ENCODE measurements at places on chromosomes 7 and 10.

DNA sequence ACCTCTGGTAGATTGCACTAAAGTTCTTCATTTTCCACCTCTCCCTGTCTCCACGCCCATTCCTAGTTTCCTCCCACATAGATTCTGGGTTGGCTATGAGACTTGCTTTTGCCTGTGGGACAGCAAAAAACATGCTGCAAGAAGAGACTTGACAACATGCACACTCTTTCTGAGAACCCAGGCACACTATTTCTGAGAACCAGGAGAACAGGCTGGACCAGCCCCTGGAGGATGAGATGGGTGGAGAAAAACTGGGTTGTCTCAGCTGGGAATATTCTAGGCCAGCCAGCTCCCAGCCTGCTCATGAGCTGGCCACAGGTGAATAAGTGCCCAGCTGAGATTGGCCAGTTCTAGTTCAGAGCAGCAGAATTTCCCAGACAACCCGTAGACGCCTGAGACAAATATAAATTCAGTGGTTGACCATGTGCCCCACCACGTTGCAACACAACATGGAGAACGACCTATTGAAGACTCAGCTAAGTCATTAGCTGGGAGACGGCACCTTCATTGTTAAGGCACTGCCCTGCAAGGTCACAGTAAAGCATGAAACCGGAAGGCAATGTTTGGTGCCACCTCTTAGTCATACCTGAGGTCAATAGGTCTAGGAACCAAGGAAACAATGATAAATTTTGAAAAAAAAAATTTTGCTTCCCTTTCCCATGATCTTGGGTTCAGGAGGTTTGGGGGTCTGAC is 92.7 kb upstream of the AKR1E2 start:
- DNase-seq, result no peak

DNA sequence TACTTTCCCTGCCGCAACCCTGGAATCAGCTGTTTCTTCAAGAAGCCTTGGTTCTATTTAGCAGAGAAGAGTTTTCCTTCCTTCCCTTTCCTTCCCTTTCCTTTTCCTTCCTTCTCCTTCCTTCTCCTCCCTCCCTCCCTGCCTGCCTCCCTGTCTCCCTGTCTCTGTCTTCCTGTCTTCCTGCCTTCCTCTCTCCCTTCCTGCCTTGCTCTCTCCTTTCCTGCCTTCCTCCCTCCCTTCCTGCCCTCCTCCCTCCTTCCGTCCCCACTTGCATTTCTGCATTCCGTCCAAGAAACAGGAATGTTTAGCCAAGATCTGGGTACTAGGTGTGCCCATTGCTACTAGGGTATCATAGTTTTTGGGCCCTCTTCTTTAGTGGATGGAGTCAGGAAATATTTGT is 21.9 kb downstream of the SND1 start:
- DNase-seq, result no peak

GRCh38 chr10:107422681-107423080 is 258.2 kb upstream of the SORCS1 start:
- DNase-seq, result no peak

GRCh38 chr10:20147684-20148083 is 331.5 kb downstream of the PLXDC2 start:
- DNase-seq, result no peak

DNA sequence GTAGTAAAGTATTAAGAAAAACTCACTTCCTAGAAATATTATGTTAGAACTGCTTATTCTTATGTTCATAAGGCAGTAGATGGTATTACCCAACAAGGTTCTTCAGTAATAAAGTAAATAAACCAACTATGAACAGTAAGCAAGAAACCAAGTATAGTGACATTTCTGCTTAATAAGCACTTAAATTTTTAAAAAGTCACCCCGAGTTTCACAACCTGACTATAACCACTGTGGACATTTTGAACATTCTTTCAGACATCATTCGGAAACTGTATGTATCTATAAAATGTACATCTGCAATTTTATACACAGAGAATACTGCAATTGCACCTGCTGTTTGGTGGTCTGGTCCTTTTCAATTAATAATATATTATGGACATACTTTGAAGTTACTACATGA is 1073.6 kb downstream of the XPNPEP1 start:
- no peak for DNase-seq

DNA sequence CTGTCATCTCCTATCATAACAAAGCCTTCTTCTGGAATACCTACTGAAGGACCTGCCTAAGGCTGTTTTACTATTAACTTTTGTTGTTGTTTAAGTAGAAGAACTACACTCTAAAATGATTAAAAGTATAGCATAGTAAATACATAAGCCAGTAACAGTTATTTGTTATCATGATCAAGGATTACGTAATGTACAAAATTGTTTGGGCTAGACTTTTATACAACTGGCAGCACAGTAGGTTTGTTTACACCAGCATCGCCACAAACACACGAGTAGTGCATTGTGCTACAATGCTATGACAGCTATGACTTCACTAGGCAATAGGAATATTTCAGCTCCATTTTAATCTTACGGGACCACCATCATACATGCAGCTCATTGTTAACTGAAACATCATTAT is 169.1 kb downstream of the LRRN3 start:
- DNase-seq, result no peak

- no peak for DNase-seq
Measured at GRCh38 chr10:132634241-132634946, 96.8 kb downstream of the INPP5A start.

DNA sequence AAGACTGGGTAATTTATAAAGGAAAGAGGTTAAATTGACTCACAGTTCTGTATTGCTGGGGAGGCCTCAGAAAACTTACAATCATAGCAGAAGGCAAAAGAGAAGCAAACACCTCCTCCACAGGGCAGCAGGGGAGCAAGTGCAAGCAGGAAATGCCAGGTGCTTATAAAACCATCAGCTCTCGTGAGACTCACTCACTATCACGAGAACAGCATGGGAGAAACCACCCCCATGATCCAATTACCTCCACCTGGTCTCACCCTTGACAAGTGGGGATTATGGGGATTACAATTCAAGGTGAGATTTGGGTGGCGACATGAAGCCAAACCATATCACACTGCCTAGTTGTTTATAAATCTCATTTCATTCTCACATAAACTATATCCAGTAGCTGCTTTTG is 28.0 kb upstream of the CPN1 start:
- DNase-seq, result no peak

DNA sequence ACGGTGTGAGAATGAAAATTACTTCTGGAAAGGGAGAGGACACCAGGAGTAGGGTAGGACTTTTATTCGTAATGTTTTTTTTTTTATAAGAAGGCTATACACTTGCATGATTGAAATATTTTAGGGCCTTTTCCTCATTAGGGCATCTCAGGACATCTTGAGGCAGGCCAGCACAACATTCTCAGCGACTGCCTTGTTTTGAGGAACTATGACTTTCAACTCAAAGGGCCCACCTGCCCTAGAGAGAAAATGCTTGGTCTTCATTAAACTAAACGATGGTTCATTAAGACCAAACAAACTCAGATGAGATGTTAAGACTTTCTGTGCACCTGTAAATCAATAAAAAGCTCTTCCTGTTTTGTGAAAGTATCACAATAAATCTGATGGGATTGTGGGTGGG is 11.3 kb downstream of the NOD1 start:
- DNase-seq, result no peak

- no peak for DNase-seq
Measured at GRCh38 chr10:67385089-67385488, 310.9 kb downstream of the CTNNA3 start.

- no peak for DNase-seq
Measured at GRCh38 chr10:43254881-43255633, 11.8 kb downstream of the RASGEF1A start.

GRCh38 chr10:132844069-132844809 is 58.3 kb upstream of the NKX6-2 start:
- no peak for DNase-seq

GRCh38 chr10:78657163-78657861 is 411.5 kb upstream of the ZMIZ1 start:
- peak; percentile 38 for DNase-seq

DNA sequence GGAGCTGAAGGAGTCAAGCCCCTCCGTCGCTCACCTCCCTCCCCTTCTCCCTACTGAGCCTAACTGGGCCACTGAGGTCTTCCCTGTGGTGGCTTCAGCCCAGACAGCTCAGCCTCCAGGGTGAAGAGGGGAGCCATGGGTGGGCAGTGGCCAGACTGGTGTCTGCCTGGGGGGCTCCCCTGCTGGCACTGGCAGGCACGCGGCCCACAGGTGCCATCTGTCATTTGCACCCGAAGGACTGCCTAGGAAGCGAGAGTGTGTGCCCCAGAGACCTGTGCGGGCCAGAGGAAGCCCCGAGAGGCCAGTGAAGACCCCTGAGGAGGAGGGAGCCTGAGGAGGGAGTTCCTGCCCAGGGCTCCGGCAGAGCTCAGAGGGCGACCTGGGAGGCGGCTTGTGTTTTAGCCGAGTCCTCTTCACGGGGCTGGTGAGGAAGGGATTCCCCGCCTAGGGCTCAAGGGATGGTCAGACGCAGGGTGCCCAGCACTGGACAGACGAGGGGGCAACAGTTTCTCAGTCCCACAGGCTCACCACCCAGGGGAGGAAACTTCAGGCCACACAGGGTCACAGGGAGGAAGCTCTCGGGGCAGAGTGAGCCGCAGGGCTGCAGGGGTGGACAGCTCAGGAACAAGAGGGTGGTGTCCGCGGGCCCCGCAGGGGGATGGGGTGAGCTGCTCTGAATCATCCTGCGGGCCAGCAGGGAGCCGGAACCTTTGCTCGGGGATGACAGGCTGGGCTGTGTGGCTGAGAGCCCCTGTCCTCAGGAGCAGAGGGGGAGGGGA is 76.2 kb upstream of the PPP2R2D start:
- DNase-seq, result no peak

DNA sequence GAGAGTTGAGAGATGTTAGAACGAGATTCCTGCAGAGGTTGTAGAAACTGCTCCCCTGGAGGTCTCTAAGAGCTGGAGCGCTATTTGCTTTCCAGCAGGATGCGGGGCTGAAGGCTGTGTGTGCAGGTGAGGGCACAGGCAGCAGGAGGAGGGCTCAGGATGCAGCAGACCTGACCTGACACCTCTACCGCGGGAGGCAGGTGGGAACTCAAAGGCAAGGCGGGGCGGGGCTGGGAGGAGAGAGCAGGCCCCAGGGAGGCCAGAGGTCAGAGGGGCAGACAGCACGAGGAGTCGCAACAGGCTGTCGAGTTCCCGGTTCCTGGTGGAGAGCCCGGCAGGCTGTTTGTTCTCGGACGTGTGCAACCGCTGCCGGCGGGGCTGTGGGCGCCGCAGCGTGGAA is 7.9 kb upstream of the CRTAC1 start:
- no peak for DNase-seq

DNA sequence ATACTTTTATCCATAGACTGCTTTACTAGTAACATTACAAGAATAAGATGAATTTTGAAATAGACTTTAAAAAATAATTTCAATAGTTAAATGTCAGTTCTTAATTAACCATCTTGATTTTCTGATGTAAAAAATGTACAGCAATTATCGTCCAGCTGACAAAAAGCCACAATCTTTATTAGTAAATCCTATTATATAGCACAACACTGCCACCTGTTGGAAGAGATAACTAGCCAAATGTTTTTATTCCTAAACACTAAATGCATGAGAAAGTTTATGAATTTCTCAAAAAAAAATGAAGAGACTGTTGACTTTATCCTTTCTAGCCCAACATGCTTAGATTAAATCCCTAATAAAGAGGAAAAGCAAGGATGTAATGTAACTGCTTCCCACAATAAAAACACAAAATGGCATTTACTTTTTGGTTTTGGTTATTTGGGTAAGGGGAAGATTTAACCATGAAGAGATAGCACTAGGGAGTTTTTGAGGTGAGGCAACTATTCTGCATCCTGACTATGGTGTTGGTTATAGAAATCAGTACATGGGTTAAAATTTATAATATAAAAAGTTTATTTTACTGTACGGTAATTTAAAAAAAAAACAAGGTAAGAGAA is 8.0 kb downstream of the COA1 start:
- no peak for DNase-seq

- DNase-seq, result no peak
Measured at GRCh38 chr7:152504367-152504766, 68.6 kb upstream of the KMT2C start.

GRCh38 chr10:21078410-21079329 is 181.6 kb upstream of the NEBL start:
- no peak for DNase-seq

DNA sequence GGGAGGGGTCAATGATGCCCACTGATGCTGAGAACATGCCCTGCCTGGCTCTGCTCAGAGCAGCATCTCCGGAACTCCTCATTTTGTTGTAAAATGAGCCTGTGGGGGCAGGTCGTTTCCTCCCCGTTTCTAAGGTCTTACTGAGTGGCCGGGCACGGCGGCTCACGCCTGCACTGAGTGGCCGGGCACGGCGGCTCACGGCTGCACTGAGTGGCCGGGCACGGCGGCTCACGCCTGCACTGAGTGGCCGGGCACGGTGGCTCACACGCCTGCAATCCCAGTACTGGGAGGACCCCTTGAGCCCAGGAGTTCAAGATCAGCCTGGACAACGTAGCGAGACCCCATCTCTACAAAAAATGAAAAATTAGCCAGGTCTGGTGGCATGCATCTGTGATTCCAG is 39.0 kb upstream of the FOXL3 start:
- DNase-seq, result no peak
